ENCODE measurements at places on chromosomes 11 and 22.

GRCh38 chr22:37650463-37651136 lies 7.9 kb upstream of the PDXP start:
- no peak for DNase-seq

- no peak for DNase-seq
These were observed 161.1 kb downstream of the NAV2 start for GRCh38 chr11:19873730-19874129.

- no peak for DNase-seq
These were observed 32.1 kb downstream of the SNU13 start for GRCh38 chr22:41656556-41656955.

GRCh38 chr11:111105566-111105965 lies 140.0 kb upstream of the POU2AF2 start:
- DNase-seq: no peak

DNA sequence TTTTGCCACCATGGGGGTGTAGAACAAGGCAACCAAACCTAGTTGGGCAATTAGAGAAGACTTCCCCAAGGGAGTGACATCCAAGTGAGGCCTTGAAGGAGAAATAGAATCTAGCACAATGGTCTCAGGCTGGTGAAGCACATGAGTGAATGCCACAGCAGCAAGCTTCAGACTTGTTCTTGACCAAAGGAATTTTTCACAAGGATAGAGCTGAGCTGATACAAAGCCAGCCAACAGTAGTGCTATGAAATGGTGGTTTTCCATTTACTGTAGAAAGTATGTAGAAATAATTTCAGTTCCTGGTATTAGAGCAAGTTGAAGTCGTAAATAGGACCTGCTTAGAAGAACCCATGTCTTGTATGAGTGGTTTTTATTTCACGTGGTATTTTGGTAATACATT lies 148.3 kb upstream of the RASSF10 start:
- no peak for DNase-seq

GRCh38 chr11:96293109-96293508 lies 49.9 kb downstream of the MAML2 start:
- no peak for DNase-seq

GRCh38 chr22:37243402-37244113 lies 511 bp downstream of the RAC2 start:
- no peak for DNase-seq

GRCh38 chr22:17012267-17012666 lies 4.2 kb upstream of the GAB4 start:
- DNase-seq: no peak

DNA sequence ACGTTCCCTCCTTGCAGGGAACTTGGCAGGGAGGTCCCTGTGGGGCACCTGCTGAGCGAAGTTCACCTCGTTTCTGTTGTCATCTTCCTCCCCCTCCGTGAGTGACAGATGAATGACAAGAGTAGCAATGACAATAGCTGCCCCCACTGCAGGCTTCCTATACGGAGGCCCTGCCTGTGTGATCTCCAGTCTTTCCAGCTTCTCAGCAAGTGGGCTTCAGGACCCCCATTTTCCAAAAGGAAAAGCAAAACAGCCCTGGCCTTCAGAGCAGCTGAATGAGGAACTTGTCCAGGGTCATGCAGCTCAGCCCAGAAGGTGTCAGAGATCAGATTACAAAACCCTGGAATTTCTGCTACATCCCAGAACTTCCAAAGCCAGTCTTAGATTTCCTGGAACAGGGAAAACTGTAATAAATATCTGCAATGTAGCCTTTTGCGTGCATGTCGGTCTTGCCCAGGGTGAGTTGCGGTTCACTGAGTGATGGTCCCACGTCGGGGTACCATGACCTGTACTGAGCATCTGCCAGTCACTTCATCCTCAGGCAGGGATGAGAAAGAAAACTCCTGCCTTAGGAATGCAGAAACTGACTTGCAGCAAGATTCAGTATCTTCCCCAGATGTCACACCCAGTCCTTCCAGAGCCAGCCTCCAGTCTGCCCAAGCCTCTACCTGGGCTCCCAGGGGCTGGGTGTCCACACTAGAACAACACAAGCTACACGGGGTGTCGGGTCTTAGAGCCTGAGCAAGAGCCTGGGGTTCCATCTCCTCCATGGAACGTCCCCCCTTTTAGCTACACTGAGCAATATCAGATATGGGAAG lies 1457.0 kb downstream of the BRD1 start:
- DNase-seq: no peak

DNA sequence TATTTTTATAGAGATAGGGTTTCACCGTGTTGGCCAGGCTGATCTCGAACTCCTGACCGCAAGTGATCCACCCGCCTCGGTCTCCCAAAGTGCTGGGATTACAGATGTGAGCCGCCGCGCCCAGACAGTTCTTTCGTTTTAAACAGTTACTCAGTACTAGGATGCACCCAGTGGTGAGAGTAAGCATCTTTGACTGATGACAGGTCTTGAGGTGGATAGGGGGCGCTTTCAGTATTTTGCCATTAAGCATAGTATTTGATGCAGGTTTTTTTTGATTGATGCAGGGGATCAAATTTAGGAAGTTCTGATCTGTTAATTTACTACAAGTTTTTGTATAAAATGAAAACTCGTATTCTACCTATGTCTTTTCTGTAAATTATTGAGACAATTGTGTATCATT lies 13.2 kb upstream of the TRIM34 start:
- DNase-seq: no peak

DNA sequence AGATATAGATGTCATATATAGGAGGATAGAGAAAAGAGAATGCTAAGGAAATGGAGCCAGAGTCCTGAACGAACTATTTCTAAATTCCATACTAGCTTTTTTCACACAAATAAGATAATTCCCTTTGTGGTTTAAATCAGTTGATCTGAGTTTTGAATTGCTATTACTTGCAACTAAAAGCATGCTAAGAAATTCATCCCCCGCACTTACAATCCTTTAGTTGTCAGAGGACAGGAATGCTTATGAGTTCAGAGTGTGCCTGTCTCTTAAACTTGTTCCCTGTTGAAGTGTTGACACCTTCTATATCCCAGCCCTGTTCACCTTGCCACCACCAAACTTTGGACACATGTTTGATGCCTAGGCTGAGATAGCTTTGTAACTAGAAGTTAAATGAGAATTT lies 406.2 kb downstream of the METTL15 start:
- DNase-seq: no peak

DNA sequence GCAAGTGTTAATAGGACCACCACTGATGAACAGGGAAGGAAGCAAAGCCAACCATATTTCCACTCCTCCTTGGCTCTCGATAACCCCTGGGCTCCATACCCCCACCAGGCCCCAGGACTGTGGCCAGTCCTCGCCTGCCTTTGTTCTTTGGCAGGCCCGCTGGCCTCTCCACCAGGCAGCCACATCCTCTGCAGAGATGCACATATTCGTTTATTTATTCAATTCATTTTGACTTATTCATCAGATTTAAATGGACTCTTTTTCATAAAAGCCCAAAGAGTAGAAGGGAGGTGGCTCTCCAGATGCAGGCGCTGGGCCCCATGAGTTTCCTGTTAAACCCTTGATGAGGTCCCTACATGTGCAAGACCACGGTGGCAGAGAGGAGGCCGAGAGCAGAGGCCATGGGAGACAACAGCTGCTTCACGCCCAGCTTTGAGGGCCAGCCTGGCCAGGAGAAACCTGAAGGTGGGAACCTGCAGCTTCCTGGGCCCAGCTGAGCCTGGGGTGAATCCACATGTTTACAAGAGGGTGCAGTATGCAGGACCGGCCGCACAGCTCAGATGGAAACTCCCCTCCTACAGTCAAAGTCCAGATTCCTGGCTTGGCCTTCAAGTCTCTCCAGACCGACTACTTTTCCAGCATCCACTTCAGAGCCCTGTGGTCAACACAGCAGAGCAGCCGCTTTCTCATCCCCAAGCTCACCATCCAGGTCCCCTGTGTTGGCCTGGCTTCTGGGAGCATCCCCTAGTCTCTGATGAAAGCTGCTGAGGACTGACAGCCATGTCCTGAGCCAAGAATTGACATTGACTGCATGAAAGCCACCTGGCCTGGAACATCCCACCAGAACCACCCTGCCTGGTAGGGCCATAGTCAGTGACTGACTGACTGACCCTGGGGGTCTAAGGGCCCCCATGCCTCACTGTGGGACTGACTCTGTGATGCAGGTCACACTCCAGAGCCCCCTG lies 39.7 kb upstream of the CCND1 start:
- DNase-seq: no peak

- no peak for DNase-seq
These were observed 849 bp downstream of the TCF20 start for GRCh38 chr22:42269432-42270175.

- no peak for DNase-seq
These were observed 140.5 kb downstream of the CTTN start for GRCh38 chr11:70538641-70539359.

- DNase-seq: no peak
These were observed 52.4 kb upstream of the SHISAL1 start for GRCh38 chr22:44365191-44365590.

GRCh38 chr22:40040927-40041326 lies 46.2 kb downstream of the FAM83F start:
- DNase-seq: no peak

- no peak for DNase-seq
These were observed 39.1 kb upstream of the POU2AF2 start for GRCh38 chr11:111206472-111206871.

GRCh38 chr11:37500425-37500824 lies 902.4 kb upstream of the RAG2 start:
- DNase-seq: no peak

DNA sequence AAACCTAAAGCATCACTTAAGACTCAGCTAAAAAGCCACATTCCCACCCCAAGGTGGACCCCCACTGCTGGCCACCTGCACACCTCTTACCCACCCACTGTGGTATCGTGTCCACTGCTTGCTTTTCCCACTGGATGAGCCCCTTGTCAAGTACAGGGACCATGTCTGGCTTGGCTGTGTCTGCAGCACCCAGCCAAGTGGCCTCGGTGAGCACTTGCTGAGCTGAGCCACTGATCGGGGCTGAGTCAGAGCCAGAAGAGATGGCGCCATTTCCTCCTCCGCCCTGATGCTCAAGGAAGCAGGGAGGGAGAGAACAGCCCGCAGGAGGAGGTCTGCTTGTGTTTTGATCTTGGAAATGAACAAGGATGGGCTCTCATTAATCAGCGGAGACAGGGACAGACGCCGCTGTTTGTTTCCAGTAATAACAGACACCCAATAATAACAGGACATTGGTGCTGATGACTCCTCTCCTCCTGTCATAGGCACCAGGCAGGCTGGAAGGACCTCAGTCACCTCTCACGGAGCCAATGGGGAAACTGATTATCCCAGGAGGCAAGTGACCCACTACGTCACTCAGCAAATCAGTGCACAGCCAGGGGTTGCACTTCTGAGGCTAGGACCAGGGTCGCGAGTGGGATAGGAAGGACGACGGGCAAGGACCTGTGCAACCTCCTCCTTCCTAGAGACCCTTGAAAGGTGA lies 85.2 kb upstream of the RTL6 start:
- no peak for DNase-seq

GRCh38 chr11:96203567-96204365 lies 139.2 kb downstream of the MAML2 start:
- no peak for DNase-seq

DNA sequence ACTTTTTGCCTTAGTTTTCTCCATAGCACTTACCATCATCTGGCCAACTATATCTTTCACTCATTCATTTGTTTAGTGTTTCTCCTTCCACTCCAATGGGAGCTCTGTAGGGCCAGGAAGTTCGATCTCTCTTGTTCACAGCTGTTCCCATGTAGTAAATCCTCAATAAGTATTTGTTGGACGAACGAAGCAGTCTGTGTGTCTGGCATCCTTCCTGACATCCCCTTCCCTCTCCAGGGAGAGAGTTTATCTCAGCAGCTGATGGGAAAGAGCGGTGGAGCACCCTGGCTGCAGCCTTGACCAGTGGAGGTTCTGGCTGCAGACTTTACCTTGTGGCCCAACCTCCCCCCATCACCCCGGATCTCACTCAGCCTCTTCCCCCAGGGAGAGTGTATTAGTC lies 141.7 kb downstream of the CHST1 start:
- no peak for DNase-seq

DNA sequence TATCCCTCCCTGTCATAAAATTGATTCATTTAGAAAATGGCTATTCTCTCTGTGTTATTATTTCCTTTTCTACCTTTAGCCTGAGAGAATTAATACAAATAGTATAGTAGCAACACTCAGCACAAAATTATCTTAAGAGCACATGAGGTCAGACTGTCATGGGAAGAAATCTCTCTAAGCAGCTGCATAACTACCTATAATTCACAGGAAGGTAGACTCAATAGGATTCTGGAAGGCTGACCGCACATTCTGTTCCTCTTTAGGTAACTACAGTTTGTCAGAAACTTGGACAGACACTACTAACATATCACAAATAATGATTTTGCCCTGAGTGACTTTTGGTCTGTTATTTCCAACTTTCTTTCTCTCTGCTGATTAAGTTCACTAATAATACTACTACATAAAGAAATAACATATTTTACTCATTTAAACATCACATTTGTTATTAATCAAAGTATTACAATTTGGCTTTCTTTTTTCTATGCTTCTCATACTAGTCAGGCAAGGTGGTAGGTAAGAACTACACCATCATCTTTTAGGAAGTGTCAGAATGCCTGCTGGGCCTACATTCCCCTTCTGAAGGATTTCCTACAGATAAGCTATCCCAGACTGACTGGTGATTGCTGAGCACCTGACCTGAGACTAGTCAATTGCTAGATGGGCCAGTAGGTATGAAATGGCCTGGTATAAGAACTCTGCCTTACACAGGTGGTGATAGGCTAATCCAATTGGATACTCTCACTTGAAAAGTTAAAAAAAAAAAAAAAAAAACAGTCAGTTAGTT lies 325.1 kb downstream of the DLG2 start:
- no peak for DNase-seq

DNA sequence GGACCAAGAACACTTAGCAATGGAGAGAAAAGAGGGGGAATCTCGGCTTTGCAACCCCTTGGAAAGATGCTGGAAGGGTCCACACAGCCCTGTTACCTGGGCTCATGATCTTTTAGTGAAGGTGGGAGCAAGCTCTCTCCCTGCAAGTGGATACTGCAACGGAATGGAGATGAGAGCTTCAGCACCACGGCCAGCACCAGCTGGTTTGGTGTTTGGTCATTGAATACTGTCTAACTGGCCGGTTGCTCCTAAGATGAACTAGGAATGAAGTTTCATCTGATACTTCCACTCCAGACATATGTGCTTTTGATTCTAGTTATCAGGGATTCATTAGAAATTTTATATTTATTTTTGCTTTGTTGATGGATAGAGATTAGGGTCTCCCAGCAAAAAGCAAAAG lies 16.3 kb downstream of the HTR3A start:
- no peak for DNase-seq

DNA sequence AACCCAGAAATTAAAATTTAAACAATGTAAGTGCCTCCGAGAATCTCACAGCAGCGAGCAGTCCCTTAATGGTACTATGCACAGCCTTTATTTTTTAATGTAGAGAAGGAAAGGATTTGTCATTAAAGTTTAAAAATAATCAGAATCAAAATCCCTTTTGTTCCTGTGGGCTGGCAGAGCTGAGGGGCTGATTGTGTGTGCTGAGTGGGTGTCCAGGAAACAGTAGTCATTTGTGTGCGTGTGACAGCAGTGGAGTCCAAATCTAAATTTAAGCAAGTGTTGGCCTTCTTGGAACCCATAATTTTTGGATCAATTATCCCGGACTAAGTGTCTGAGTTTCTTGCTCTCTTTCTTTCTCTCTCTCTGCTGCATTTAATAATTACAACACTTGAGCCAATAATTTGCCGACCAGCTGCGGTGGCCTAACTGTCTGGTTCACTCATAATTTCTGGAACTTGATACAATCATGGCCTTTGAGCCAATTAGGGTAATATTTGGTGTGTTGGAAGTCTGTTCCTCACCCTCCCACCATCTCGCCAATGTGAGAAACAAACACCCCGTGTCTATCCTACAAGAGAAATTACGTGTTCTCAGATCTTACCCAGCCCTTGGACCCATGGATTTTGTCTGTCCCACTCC lies 528.0 kb downstream of the SOX6 start:
- DNase-seq: peak; percentile 52
